NCI-H2107 (cell line): ENCODE measurements at places on chromosomes 3 and 15.
A peak's percentile ranks its signal among the peaks of the same experiment; 100 is the strongest.

DNA sequence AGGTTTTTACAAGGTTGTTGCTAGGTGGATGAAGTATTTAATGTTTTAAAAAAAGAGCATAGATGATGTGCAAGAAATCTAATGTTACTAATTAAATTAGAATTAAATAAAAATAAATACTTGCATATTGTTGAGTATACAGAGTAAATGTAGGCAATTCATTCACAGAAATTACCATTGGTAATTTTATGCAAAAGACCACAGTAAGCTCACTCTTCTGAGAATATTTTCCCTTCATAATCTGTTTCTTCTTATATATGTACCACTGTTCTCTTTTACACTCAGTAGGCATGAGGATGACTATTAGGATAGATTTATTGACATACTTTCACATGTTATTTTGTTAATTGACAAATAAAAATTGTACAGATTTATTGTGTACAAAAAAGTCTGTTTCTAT is 681.2 kb upstream of the NECTIN3 start:
- no peak for DNase-seq

GRCh38 chr3:141448606-141449220 is 38.1 kb upstream of the RASA2 start:
- no peak for DNase-seq

DNA sequence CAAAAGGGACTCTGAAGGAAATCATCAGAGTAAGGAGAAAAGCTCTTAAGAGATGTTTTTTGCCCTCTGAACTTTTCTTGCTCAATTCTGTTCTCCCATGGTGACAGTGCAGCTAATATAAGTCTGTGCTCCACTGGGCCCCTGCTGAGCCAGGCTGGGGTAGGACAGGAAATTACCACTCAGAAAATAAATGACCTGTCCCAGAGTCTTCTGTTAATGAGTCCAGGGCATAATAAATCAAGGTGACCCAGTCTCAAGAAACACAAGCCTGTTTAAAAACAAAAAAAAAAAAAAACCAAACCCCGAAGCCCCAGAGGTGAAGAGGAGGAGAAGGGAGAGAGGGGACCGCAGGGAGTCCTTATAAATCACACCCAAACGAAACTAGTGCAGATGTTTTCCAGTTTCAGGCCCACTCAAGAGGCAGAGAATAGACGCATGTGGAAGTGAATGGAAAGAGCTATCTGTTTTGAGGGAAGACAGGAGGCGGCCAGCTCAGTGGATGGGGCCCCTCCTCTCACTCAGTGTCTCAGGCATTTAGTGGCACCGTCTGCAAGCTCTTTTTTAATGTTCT is 59.8 kb upstream of the BOC start:
- DNase-seq, result peak; percentile 17

DNA sequence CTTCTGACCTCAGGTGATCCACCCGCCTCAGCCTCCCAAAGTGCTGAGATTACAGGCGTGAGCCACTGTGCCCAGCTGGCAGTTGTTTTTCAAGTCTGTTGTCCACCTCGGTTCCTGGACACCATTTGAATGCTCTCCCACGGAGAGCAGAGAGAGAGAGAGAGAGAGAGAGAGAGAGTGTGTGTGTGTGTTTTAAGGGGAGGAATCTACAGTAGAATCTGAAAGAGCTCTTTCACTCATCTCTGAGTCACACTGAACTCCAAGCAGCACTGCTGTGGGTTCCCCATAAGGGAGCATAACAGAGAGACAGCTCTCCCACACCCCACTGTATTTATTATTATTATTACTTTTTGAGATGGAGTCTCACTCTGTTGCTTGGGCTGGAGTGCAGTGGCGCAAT is 156.6 kb downstream of the RPLP1 start:
- no peak for DNase-seq

DNA sequence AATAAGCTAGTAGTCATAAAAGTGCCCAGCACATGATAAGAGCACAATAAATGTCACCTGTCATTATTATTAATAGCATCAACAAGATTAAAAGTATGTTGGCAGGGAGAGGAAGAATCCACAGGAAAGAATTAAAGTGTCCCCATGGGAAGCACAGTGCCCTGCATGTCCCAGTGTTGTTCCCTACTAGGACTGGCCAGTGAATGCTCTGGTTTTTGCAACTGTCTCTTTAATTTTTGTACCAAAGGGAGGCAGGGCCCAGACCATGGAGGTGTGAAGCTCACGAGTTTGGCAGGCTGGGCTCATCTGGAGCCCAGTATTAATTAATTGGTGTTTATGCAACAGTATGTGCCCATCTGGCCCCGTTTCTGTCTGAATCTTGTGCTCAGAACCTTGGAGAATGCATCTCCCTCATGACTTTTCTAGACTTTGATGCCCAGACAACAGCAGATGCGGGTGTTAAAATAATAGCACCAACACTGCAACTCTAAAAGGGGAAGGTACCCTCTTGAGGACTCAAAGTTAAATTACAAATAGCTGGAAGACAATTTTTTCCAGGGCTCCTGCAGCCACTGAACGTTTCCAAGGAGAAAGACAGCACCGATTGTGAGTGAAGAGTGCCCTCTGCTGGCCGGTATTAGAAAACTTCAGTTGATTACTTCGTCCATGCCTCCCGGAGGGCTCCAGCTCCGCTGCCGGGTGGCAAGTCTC is 71.9 kb upstream of the SPATA12 start:
- peak; percentile 16 for DNase-seq

GRCh38 chr3:52682016-52682415 is 3.7 kb downstream of the PBRM1 start:
- DNase-seq, result no peak

DNA sequence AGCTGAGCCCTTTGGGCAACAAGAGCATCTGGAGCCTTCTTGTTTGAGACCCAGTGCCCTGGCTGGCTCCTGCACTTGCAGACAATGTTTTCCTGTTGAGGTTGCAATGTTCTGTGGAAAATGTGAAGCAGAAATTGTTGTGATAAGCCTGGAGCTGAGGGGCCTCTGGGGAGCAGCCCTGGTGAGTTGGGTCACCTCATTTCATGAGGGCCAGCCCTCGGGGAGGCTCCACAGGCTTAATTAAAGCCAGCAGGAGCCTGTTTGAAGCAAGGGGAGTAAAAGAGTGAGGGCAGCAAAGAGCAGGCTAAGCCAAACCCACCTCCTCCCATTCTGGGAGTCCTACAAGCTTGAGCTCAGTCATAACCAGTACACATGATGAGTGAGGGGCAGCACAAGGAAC is 154.3 kb downstream of the ALDH1A2 start:
- no peak for DNase-seq

DNA sequence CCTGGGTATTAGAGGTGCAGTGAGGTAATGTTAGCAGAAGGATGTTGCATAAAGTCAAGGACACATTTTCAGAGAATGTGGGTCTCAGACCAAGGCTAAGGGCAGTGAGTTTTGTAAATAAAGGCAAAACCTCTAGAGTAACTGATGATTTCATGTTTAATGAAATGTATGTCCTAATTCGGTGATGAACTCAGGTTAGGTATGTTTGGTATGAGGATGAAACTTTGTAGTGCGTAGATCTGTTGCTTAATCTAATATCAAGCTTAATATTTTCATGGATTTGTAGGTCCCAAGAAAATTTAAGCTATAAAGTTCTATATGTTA is 3.6 kb downstream of the USP50 start:
- no peak for DNase-seq

DNA sequence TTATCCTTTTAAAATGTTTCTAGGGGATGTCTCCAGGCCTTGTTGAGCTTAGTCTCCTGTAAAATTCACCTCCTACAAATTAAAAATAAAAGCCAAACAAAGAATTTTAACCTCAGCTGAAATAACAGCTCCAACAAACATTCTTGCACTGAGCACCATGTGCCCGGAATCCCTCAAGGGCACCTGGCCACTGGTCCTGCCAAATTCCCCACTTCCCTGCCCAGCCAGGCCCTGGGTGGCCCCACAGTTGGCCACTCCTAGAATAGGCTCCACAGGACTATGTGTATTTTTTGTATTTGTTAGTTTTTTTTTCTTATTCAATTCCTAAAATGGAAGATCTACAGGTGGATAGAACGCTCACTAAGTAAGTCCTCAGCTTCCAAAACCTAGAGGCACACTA is 33.1 kb upstream of the PLA2G4E start:
- DNase-seq, result no peak

DNA sequence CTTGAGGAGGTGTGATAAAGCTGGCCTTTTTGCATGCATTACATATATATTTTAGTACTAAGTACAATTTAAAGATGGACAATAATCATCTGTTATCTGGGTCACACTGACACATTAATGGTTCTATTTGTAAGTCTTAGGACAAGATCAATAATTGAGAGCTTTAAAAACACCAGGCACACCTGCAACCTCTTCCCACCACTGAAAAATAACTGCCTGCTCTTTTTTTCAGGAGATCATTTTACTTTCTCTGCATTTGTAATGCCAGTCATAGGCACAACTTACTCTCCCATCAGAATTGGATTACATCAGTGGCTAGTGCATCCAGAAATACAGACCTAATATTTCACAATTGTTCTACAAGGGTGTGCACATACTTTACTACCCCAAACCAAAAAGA is 149.8 kb downstream of the MECOM start:
- no peak for DNase-seq

DNA sequence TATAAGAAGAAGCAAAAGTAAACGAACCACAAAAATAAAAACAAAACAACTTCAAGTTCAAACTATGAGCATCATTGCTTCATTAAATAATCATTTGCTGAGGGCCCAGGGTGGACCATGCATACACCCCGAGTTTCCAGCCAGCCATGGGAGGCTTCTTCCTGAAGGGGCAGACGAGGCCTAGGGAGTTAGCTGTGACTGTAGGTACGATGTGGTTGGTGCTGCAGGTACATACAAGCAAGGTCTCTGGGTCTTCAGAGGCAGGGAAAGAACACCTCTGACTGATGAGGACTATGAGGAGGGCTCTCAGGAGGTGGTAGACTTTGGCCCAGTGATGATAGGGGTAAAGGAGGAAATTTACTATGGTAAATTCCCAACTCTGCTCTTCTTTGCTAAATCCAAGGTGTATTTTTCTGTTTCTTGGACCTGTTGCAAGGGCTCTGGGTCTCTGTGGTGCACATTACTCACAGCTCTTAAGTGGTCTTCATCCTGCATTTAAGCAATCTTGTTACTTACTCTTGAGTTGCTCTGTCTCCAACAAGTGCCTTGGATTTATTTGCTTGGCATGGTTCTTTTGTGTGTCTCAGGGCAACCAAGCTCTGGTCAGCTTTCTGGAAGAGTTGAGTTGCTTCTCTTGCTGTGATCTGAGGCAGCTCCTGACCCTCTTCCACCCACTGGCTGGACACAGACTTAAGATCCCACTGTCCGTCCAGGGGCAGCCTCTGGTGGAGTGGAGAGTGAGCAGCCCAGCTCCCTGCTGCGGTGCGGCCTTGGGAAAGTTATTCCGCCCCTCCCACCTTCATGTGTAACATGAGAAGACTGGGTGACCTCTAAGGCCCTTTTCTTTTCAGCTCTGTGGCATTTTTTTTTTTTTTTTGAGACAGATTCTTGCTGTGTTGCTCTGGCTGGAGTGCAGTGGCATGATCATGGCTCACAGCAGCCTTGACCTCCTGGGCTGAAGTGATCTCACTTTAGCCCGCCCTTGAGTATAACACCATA is 56.1 kb upstream of the KIF23 start:
- DNase-seq, result no peak

GRCh38 chr3:87370007-87370406 is 93.6 kb upstream of the POU1F1 start:
- DNase-seq, result peak; percentile 58

DNA sequence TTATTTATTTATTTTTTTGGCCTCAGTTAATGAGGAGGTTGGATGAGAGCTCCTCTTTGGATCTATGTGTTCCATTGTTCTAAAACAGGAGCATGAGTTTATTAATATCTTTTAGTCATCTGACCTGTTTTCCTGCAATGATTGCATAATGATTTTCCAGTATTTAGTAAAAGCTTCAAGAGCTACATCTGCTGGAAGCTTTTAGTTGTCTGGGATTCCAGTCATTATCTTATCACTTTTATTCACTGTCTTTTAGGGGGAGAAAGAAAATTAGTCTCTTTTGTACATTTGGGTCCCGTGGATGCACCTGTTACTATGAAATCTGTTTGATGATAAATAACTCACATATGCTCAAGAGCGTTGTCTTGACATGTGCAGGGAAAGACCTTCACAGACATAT is 1270.0 kb downstream of the ROBO1 start:
- DNase-seq, result no peak

DNA sequence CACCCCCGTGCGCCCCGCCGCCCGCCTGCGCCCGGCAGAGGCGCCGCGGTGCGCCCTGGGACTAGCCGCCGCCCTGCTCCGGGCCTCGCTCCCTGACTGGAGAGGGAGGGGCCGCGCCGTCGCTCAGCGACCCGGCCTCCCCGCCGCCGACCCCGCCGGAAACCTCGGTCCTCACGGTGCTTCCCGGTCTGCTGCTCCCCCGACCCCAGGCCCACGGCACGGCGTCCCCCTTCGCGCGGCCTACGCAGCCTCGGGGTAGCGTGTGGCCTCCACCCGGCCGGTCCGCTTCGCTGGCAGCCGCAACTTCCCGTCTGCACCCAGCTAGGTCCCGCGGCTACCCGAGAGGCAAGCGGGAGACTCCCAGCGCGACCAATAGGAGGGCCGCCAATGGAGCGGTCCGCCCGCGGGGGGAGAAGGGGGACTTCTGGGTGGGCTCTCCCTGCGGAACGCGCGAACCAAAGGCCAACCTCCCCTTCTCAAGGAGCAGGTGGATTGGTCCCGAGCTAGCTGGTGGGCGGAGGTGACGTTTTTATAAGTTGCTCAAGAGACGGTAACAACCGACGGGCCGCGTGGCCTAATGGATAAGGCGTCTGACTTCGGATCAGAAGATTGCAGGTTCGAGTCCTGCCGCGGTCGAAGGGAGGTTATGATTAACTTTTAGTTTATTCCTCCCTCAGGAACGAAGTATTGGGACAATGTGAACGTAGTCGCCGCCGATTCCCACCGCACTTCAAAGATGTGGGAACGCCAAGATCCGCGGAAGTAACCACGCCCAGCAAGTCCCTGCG is at the start of gene POLG:
Gene POLG, minus strand, starts transcription at position 315 of the 788 bp plus-strand sequence. CDS start 1,070 bp downstream, outside the sequence.
- DNase-seq, result peak; percentile 74

- DNase-seq, result no peak
Observed at GRCh38 chr3:72352176-72352575, 496.1 kb downstream of the SHQ1 start.

- DNase-seq, result no peak
Observed at GRCh38 chr3:17359911-17360310, 382.5 kb downstream of the TBC1D5 start.

DNA sequence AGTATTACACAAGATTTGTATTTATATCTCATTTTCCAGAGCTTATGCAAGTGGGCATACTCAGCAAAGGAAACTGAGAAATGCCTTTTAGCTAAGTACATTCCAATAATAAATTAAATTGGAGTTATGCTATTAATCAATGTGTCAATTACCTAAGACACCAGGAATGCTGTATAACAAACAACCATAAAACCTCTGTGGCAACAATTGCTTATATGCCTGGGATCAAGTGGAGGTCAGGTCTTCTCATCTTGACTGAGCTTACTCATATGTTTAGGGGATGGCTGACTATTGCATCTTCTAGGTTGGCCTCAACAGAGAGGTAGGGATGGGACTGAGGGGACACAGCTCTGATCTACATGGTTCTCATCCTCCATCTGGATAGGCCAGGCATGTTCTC is 30.7 kb downstream of the CD200R1L start:
- DNase-seq, result no peak
